Large intestine (tissue), 12 donors: ENCODE measurements at places on chromosomes 12 and 14.

DNA sequence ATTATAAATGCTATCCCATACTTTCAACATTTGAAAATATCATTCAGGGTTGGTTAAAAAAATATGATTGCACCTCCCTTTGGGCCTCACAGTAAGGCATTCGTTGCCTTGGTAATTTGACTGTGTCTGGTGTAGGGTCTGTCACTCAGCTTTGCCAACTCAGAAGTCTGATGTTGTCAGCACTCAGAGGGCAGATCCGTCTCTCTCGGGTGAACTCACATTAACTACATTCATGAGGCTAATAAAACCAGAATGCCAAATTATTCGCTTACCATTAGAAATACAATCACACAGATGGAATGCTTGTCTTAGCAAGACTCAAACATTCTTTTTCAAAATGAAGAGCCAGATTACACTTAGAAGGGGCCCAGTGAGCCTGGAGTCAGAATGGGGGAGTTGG is 53.0 kb downstream of the NPAS3 start:
- no peak for DNase-seq

- DNase-seq: peak; percentile 69
Measured at GRCh38 chr12:51341251-51342007, 5.0 kb downstream of the CELA1 start.

GRCh38 chr14:96625426-96625985 is 123.3 kb downstream of the PAPOLA start:
- DNase-seq: no peak

GRCh38 chr12:79452906-79453305 is 237.9 kb downstream of the PAWR start:
- DNase-seq: no peak

- DNase-seq: no peak
Measured at GRCh38 chr14:74685056-74685455, 27.8 kb downstream of the AREL1 start.

GRCh38 chr12:109698820-109699219 is 14.8 kb upstream of the FAM222A start:
- no peak for DNase-seq

DNA sequence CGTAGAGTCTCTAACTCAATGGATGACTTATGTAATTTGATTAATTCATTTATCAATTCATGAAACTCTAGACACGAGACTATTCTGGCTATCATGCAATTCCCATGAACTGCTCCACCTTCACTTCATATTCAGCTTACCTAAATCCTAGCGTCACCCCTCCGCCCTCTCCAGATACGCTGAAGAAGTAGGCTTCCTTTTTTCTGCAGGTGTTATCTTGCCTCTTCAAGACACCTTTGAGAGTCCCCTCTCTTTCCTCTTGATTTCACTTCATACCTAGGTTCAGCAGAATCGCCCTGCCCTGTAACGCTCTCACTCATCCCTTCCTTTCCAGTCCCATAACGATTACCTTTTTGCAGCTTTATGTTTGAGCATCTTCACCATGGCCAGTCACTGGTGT is 4.0 kb upstream of the RNASE4 start:
- DNase-seq: peak; percentile 30

DNA sequence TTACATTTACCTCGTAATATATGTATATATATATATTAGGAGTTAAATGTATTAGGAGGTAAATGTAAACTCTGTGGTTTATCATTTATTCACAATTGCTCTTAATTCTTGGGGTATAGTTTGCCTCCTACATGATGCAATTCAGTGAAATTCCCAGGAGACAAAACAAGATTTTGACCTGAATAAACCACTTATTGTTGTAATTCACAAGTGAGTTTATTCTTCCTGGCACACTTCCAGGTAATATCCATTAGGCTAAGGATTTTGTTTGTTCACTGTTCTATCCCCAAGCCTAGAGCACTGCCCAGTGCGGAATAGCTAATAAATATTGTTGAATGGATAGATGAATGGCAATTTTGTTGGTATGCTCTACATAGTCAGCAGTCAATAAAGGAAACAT is 3.0 kb downstream of the SMIM10L1 start:
- DNase-seq: no peak

GRCh38 chr12:103799857-103800771 is 40.9 kb downstream of the NT5DC3 start:
- DNase-seq: peak; percentile 87

DNA sequence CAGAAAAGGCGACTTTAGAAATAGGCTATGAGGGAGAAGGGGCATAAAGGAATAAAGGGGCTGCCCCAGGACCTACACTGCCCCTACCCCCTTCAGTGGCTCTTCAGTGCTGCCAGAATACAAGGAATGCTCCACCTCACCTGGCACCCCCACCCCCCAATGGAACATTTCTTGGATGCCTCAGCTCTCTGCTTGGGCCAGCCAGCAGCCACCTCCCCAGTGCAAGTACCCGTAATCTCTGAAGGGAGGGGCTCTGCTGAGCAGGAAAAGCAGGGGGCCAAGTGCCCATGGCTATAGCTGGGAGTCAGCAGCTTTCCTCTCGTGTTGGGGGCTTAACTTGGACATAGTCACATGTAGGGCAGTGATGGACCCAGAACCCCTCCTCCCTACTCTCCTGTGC is 33.3 kb downstream of the BAZ2A start:
- no peak for DNase-seq

DNA sequence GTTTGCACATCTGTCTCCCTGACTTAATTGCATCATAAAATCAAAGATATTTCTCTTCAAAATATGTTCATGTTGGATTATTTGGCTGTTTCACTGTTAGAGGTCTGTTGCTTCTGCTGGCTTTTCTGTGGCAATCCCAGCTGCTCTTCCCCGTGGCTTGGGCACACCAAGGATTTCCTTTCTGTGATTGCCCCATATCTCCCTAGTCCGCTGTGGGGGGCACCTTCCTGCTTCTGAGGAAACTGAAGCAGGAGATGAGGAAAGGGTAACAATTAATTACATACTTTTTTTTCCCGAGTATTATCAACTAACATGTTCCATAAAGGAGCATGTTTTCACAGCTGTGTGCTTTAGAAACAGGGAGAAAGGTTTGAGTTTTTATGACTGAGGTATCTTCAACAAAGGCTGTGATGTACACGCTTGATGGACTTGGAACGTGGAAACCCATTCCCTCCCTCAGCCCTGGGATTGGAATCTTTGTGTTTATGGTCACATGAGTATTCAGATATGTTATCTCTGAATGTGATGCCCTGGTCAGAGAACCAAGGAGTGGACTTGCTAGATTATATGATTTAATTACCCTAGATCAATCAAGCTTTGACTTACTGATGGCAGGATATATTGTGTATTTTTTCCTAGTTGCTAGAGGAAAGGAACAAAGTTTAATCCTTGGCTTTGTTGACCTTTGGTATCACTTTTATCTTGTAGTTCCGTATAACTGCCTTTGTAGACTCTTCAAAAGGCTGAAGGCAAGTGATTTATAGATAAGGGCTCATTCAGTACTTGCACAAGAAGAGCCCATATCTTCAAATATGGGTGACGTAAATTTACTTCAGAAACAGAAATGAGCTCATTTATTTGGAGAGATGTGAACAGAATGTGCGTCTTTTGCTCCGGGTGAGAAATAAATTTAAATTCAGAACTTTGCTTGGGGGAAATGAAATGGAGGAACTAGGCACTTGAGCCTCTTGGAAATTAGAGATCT is 46.7 kb downstream of the BORCS5 start:
- DNase-seq: peak; percentile 89

- DNase-seq: no peak
Measured at GRCh38 chr14:30158299-30158698, 230.7 kb upstream of the PRKD1 start.

- peak; percentile 89 for DNase-seq
Measured at GRCh38 chr12:6872073-6873048, 742 bp downstream of the SPSB2 start.

GRCh38 chr14:104049576-104050240 is 35.8 kb upstream of the ASPG start:
- DNase-seq: no peak

- no peak for DNase-seq
Measured at GRCh38 chr14:95385701-95386100, 66.0 kb upstream of the CLMN start.

- no peak for DNase-seq
Measured at GRCh38 chr12:56321027-56321426, 5.2 kb upstream of the CNPY2 start.

GRCh38 chr12:51217968-51218606 is at the start of gene POU6F1:
Gene POU6F1 (minus strand): TSS chr12:51218062. CDS start chr12:51206836, 11,226 bp downstream.
- peak; percentile 89 for DNase-seq

GRCh38 chr12:55673638-55674037 is 34.1 kb downstream of the ITGA7 start:
- DNase-seq: no peak

GRCh38 chr12:61524851-61525250 is 735.4 kb upstream of the USP15 start:
- DNase-seq: no peak

DNA sequence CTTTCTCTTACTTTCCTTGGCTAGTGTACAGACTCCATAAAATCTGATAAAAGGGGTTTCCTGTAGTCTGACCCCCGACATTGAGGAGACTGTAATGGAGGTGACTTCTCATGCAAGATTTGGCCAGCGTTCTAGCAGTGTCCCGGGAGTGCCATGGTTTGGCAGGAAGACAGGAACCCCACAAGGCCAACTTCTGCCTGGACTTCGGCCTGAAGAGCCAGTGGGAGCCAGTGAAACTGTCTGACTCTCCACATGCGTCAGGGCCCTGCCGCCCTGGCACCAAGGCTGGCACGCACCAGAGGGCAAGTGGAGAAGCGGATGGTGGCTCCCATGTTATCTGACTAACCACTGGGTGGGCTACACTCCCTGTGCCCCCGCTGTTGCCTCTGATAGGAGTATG is 70.5 kb downstream of the TMEM260 start:
- no peak for DNase-seq

- DNase-seq: no peak
Measured at GRCh38 chr12:128155571-128155970, 111.4 kb upstream of the TMEM132C start.

- no peak for DNase-seq
Measured at GRCh38 chr12:132700212-132700822, 10.3 kb upstream of the PGAM5 start.

GRCh38 chr12:1262011-1262410 is 271.0 kb downstream of the ERC1 start:
- no peak for DNase-seq

GRCh38 chr12:117408161-117408791 is 46.9 kb upstream of the NOS1 start:
- peak; percentile 20 for DNase-seq

DNA sequence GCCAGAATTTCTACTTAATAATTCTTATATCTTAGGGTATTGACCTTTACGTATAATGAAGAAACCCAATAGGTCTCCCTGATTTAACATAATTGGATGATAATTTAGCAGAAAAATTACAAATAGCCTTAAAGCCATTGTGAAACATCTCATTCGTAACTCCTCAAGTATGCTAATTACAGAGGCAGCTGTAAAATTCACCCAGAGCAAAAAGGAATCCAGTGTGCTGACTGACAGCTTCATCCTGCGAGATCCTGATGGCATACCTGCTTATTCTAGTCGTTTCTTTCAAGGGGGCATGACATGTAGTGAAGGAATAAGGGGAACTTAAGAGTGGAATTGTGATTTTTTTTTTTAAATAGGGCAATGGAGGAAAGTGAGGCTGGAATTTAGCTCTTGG is 291.5 kb downstream of the FUT8 start:
- DNase-seq: no peak

DNA sequence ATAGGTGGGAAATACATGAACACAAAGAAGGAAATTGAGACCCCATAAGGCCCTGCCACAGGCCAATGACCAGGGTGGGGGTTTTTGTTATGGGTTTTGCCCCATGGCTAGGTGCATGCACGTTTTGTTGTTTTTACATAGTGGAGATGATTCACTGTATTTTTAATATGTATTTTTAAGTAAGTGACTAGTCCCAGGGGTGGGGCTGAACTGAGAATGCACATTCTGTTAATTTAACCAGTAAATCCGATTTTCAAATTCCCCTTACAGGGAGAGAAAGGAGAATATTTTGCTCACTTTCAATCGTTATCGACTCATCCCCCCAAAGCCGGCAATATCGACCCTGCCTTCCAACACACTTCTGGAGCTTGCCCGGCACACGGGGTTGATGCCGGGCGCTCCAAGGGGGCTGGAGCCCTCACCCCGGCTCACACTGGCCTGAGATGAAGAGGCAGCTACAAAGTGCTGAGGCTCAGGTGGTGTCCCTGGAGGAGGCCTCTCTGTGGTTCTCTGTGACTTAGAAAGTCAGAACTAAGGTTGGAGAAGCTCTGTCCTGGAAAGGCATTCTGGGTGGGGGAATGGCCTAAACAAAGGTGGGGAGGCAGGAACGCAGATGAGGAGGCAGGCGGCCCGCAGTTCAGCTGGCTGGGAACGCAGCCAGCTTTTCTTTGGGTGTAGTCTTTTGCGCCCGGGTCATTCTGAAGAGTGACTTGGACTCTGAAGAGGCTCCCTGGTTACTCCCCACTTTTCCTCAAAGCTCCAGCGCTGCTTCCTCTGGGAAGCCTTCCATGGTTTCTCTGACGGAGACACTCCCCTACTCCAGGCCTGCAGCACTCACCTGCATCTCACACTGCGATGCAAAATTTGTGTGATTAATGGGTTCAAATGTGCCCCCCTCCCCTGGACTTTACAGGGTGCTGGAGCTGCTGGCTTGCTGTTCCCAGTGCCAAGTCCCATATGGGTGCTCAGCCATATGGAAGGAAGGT is 50.7 kb upstream of the DLK1 start:
- DNase-seq: no peak

DNA sequence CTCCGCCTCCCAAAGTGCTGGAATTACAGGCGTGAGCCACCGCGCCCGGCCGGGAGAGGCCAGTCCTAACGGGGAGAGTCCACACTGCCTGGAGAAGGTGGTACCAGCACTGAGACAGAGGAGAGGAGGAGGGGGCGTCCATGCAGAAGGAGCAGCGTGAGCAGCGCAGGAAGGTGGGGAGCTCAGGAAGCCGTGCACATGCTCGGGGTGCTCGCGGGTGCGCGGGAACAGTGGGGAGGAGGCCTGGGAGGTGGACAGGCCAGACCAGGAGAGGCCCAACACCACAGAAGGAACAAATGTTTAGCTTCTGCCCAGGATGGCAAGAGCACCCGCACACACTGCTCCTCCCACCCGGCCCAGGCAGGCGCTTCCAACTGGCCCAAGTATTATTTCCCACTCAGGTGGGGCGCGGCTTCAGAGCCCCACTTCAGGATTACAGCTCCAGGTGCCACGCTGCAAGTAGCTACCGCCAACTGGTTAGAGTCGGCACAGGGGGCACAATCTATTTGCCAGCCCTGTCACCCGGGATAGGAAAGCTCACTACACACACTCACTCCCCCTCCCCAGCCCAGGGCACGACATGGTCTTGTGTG is 80.8 kb upstream of the BCL11B start:
- DNase-seq: no peak
